ENCODE measurements at places on chromosomes 7 and 10.

DNA sequence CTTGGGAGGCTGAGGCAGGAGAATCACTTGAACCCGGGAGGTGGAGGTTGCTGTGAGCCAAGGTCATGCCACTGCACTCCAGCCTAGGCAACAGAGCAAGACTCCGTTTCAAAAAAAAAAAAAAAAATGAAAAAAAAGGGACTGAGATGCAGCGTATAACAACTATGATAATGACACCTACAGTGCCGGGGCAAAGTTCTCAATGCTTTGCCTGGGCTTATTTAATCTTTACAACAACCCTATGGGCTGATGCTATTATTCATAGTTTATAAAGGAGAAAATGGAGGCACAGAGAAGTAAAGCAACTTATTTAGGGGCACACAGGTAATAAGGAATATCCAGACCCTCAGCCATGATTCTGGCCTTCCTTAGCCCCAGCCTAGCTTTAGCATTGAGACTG is 47.6 kb downstream of the SUGCT start:
- H3K27me3 ChIP-seq = no peaks in the 10 kb centered on the region
- H3K27ac ChIP-seq = no peak overlapping the region
- H3K36me3 ChIP-seq = no peaks in the 10 kb centered on the region
- no peaks in the 10 kb centered on the region for H3K4me1 ChIP-seq
- no peak for DNase-seq

DNA sequence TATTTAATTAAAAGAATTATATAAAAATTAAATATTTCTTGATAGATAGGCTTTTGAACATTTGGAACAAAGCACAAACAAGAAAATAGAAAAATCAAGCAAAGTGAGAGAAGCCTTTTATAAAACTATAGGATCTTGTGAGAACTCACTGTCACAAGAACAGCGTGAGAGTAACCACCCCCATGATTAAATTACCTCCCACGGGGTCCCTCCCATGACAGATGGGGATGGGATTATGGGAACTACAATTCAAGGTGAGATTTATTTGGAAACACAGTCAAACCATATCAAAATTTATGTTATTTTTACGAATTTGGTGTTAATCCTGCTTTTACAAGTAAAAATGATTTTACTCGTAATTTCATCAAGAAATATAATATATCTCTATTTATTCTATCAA is 1136.1 kb upstream of the POT1 start:
- H3K27ac ChIP-seq = no peak overlapping the region
- H3K4me1 ChIP-seq = no peaks in the 10 kb centered on the region
- no peaks in the 10 kb centered on the region for H3K27me3 ChIP-seq
- no peak overlapping the region for H3K4me3 ChIP-seq

GRCh38 chr10:1600861-1601260 is 136.5 kb downstream of the ADARB2 start:
- H3K4me3 ChIP-seq = no peak overlapping the region
- H3K27me3 ChIP-seq = no peaks in the 10 kb centered on the region
- H3K4me1 ChIP-seq = no peaks in the 10 kb centered on the region
- no peak overlapping the region for H3K27ac ChIP-seq
- DNase-seq = no peak

- H3K27ac ChIP-seq = peak overlapping the region; percentile 97
- peak overlapping the region; percentile 80 for H3K4me3 ChIP-seq
- no peaks in the 10 kb centered on the region for H3K27me3 ChIP-seq
- H3K36me3 ChIP-seq = no peaks in the 10 kb centered on the region
These were observed 2.1 kb downstream of the MXI1 start for GRCh38 chr10:110209454-110209925.

DNA sequence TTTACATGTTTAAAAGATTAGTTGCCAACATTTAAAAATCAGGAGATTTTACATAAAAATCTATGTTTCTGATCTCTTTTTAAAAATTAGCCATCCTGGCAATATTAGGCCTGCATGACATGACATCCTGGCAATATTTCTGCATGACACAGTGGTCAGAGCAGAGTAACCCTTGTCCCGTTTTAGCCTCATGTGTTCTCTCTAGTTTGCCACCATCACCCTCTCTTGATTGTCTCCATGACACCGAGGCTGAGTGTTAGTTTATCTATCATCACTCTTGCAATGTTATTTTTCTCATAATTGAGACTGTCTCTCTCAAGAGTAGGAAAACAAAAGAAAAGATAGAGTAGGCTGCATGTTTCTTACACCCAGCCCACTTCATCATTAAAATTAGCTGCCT is 189.7 kb upstream of the AGK start:
- H3K36me3 ChIP-seq = no peaks in the 10 kb centered on the region
- H3K4me1 ChIP-seq = peaks cover 14% of the 10 kb centered on the region
- no peaks in the 10 kb centered on the region for H3K27me3 ChIP-seq
- no peak for DNase-seq
- no peak overlapping the region for H3K4me3 ChIP-seq

DNA sequence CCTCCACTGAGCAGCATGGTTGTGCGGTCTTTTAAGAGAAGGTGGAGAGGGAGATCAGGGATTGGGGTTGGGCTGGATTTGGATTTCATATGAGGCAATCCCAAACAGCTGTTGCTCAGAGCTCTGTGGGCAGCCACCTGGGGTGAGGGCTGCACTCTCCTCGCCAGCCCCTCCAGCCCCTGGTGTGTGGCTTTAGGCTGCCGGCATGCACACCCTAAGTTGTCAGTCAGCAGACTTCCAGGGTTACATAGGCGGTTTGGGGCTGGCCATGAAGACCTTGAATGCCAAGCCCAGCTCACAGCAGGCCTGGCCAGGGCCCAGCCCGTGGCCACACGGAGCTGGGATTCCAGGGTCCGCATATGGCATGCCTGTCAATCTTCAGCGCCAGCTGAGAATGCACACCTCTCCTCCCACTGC is 54.8 kb downstream of the ZMIZ1 start:
- no peak for DNase-seq
- H3K4me3 ChIP-seq = no peak overlapping the region
- no peak overlapping the region for H3K27ac ChIP-seq
- no peaks in the 10 kb centered on the region for H3K27me3 ChIP-seq
- peaks cover 5% of the 10 kb centered on the region for H3K4me1 ChIP-seq
- peaks cover 92% of the 10 kb centered on the region for H3K36me3 ChIP-seq

DNA sequence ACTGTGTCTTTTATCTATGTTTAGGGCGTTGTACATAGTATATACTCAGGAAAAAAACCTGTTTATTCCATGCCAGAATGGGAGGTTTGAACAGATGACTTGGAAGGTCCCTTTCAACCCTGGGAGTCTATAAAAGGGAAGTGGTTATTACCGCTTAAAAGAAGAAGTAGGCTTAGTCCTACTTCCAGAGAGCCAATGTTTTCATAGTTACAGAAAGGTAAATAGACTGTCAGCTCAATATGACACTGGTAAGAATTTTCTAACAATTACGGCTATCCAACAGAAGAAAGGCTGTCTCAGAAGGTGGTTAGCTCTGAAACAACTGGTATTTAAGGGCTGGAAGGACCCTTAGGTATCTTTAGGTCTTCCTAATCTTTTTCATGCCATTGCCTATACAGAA is 1.1 kb upstream of the TFAM start:
- no peaks in the 10 kb centered on the region for H3K36me3 ChIP-seq
- peaks cover 21% of the 10 kb centered on the region for H3K4me1 ChIP-seq
- H3K27ac ChIP-seq = peak overlapping the region; percentile 93
- H3K4me3 ChIP-seq = peak overlapping the region; percentile 81

GRCh38 chr10:60975716-60976115 is 31.7 kb upstream of the RHOBTB1 start:
- no peaks in the 10 kb centered on the region for H3K4me1 ChIP-seq
- no peak overlapping the region for H3K4me3 ChIP-seq
- no peak for DNase-seq
- no peaks in the 10 kb centered on the region for H3K36me3 ChIP-seq
- no peak overlapping the region for H3K27ac ChIP-seq

- no peaks in the 10 kb centered on the region for H3K4me1 ChIP-seq
- H3K36me3 ChIP-seq = no peaks in the 10 kb centered on the region
- no peak overlapping the region for H3K27ac ChIP-seq
- no peak for DNase-seq
- H3K27me3 ChIP-seq = no peaks in the 10 kb centered on the region
- no peak overlapping the region for H3K4me3 ChIP-seq
These were observed 10.2 kb upstream of the ADO start for GRCh38 chr10:62794306-62794705.

DNA sequence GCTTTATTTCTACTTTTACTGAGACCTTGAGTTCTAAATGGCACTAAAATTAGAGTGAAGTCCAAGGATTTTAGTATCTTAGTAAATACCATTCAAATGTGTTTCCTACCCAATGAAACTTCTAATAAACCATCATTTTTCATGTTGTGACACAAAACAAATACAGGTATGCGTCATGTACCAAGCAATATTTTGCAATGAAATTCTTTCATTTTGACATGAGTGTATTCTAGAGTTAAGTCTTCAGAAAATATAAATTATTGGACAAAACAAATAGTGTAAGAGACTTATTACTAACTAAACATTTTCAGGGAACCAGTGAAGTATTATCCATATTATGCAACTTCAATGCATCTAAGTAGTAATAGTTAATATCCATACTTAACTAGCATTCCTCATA is 16.5 kb downstream of the HGF start:
- H3K27me3 ChIP-seq = no peaks in the 10 kb centered on the region
- no peak overlapping the region for H3K27ac ChIP-seq
- H3K36me3 ChIP-seq = no peaks in the 10 kb centered on the region
- no peaks in the 10 kb centered on the region for H3K4me1 ChIP-seq
- no peak for DNase-seq

DNA sequence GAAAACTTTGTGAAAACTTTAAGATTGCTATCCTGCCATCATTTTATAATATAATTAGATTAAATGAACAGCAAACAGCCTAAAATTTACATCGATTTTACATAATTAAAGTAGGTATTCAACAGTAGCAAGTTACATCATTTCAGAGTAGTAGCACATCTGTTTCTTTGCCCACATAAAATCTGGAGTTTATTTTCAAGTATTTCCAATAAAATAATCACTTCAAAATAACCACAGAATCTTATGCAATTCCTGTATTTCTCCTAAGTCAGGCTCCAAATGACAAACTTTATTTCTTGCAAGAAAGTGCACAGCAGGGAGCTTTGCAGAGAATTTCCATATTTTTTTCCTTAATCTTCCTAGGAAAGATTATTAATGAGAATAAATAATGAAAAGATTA is 82.6 kb downstream of the CUBN start:
- H3K4me3 ChIP-seq = no peak overlapping the region
- DNase-seq = no peak
- peak overlapping the region; percentile 46 for H3K27ac ChIP-seq
- no peaks in the 10 kb centered on the region for H3K36me3 ChIP-seq
- H3K4me1 ChIP-seq = no peaks in the 10 kb centered on the region

GRCh38 chr7:22156205-22156604 is 200.7 kb downstream of the RAPGEF5 start:
- DNase-seq = no peak
- peaks cover 4% of the 10 kb centered on the region for H3K36me3 ChIP-seq
- peak overlapping the region; percentile 77 for H3K27ac ChIP-seq

DNA sequence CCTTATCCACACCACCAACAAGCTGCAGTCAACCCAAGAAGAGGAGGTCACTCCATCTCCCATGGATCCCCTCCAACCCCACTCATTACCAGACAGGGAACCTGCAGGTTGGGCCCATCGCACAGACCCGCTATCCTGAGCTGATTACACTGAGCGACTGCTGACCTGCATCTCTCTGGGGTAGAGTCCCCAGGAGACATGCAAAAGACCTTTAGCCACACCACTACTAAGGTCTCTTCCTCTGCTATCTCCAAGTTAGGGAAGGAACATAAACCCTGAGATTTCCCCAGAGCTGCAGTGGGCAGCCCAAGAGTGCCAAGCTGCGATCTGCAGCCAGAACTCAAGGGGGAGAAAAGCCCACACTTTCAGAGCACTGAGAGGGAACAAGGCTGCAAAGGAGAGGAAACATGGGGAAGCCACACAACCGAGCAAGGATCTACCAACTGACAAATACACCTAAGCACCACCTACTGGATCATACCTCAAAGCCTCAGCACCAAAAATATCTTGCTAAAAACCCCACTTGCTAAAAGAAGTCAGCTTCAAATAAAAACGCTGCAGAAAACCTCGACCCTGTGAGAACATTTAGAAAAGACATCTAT is 298.2 kb downstream of the SORCS1 start:
- H3K27me3 ChIP-seq = no peaks in the 10 kb centered on the region
- H3K4me3 ChIP-seq = no peak overlapping the region
- no peaks in the 10 kb centered on the region for H3K36me3 ChIP-seq
- no peak overlapping the region for H3K27ac ChIP-seq
